ENCODE measurements at places on chromosomes 6 and 20.

- DNase-seq: no peak
These were observed 16.1 kb upstream of the APMAP start for GRCh38 chr20:25008388-25009217.

DNA sequence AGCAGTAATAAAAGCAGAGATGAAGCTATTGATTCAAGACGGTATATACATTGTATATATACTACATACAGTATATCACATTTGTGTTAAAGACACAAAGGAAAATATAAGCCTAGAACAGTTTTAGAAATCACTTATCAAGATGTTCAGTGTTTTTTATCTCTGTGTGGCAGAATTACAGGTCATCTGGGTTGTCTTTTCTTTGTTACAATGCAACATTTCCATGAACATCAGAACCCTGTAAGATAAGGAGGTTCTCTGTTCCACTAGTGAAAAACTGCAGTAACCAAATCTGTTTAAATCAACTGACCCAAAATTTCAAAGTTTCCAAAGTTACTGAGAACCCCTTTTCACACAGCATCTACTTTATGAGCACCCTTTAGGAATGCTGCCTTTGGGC is 42.2 kb downstream of the B4GALT5 start:
- no peak for DNase-seq

- no peak for DNase-seq
These were observed 45.1 kb downstream of the NOL4L start for GRCh38 chr20:32539817-32540675.

DNA sequence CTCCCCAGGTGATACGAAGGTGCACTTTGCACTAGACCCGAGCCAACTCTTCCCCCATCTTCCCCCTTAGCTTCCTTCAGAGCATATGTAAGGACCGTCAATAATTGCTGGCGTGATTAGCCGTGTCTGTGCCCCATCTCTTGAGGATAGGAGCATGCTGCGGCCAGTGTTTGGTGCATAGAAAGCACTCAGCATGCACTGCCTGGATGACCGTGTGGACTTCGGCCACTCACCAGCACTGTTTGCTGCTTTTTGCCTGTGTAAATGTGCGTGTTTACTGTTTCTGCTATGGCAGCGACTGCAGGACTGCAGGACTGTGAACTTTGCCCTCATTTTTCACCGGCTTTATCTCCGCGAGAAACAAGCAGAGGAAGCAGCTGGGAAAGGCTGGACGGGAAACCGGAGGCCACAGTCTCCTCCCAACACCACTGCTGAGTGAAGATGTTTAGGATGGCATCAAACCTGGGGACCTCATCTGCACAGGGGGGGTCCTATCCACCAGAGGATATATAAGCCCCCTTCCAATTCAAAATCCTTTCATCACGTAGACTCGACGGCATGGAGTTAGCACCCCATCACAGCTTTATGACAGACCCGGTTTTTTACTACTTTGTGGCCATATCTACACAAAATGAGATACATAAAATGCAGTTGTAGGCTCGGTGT is 150.6 kb upstream of the AFDN start:
- DNase-seq: no peak

Data from fibroblast of skin of back (primary cell).